Pons (tissue), 1 donor: ENCODE measurements at places on chromosomes 1 and 21.

GRCh38 chr1:173426057-173426456 is 51.1 kb upstream of the PRDX6 start:
- no peak for DNase-seq

DNA sequence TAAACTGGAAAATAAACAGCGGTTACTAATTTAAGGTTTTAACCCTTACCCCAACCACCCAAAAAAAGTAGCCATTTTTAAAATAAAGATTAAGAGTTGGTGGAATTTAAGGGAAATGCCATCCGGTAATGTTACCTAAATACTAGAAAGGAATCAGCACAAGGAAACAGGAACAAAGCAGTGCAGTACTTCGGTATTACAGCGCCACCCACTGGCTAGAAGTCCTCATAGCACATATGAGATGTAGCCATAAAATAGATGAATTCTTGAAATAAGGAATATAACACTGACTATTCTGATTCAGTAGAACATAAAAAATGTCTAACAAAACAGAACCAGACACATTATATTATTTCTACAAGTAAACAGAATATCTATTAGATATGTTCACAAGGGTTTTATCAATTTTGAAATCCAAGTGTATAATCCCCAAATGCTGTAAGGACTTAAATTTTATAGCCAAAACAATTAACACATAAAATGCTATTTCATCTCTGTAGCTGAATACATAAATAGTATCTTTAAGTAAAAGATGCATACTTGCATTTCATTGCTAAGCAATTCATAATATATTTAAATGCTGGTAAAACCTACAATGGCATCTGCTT is 58.8 kb downstream of the FRRS1 start:
- DNase-seq = peak; percentile 73

- DNase-seq = no peak
Measured at GRCh38 chr1:221880182-221880581, 138.3 kb upstream of the DUSP10 start.

- DNase-seq = peak; percentile 57
Measured at GRCh38 chr1:46180082-46180616, 3.9 kb upstream of the P3R3URF start.

GRCh38 chr1:43004587-43005459 is 46.2 kb upstream of the SLC2A1 start:
- DNase-seq = no peak

GRCh38 chr1:62796221-62796620 is 12.3 kb downstream of the ATG4C start:
- peak; percentile 63 for DNase-seq

GRCh38 chr1:64664299-64664698 is 80.6 kb upstream of the RAVER2 start:
- DNase-seq = peak; percentile 25

DNA sequence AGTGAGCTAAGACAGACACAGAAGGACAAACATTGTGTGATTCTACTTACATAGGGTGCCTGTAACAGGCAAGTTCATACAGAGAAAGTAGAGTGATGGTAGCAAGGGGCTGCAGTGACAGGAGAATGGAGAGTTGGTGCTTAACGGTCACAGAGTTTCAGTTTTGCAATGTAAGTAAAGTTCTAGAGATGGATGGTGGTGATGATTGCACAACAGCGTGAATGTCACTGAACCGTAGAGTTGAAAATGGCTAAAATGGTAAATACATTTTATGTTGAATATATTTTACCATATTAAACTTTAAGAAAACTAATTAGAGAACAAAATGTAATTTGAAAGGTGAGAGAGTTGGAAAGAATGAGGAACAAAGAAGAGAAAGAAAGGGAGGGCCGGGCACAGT is 8.7 kb downstream of the CFAP107 start:
- DNase-seq = no peak

- no peak for DNase-seq
Measured at GRCh38 chr1:244256086-244256676, 195.5 kb downstream of the ADSS2 start.

DNA sequence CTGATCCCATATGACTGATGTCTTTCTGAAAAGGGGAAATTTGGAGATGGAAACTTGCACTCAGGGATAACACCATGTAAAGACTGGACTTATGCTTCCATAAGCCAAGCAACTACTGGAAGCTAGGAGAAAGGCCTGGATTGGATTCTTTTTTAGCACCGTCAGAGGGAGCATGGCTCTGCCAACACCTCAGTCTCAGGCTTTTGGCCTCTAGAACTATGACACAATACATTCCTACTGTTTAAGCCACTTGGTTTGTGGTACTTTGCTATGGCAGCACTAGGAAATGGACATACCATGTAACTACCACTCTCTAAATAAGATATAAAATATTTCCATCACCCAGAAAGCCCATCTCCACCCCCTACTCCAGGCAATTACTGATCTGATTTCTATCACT is 139.7 kb downstream of the CYYR1 start:
- no peak for DNase-seq

GRCh38 chr21:45162809-45163208 is 88.4 kb downstream of the ADARB1 start:
- no peak for DNase-seq

- DNase-seq = no peak
Measured at GRCh38 chr1:242546849-242547729, 22.6 kb upstream of the PLD5 start.

- no peak for DNase-seq
Measured at GRCh38 chr1:107003972-107004371, 52.5 kb upstream of the PRMT6 start.

- no peak for DNase-seq
Measured at GRCh38 chr1:33349081-33349759, 28.3 kb upstream of the A3GALT2 start.

DNA sequence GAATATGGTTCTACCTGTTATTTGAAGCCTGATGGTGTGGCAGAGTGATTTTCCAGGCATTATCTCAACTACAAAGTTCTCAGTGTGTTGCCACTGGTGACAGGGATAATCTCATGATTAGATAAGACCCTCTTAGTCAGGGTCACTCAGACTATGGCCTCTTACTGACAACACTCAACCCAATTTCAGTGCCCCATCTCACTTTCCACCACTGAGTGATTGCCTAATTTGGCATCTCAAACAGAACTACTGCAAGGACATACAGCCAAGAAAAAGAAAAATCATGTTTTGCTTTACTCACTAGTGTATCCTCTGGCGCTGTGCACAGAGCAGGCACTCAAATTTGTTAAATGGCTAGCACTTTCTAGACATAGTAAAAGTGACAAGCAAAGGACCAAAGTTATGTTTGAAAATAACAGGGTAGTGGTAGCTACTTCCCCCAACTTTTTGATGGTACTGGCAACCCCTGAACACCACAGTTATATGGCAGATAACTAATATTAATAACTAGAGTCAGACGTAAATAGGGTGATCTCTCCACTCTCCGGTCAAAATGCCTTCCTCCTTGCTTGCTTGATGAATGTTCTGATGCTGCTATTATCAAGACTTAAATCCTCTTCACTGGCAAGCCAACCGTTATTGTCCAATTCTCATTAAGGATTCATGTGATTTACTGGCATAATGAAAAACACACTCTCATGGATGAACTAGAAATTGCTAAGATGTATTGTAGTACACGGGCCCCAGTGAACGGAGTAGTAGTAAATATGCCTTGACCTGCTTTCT is 37.1 kb upstream of the SLC30A10 start:
- DNase-seq = no peak

DNA sequence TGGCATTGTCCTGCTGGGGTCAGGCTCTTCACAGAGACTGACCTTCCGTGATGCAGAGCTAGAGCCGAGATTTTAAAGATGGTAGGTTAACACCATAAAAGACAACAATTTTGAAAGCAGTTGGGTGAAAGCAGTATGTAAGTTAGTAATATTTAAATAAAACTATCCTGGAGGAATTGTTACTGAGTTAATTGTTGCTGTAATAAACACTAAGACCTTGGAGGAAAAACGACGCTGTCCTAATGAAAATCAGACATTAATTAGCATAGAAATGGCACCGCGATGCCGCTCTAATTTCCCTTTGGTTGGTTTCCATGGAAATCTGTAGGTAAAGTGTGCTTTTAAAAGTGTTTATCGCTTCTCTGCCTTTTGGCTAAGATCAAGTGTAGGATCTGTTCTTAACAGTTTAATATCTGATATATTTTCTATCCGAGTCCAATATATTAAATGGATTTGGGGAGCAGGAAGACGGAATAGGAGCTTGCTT is 745 bp upstream of the ANP32E start:
- DNase-seq = no peak

DNA sequence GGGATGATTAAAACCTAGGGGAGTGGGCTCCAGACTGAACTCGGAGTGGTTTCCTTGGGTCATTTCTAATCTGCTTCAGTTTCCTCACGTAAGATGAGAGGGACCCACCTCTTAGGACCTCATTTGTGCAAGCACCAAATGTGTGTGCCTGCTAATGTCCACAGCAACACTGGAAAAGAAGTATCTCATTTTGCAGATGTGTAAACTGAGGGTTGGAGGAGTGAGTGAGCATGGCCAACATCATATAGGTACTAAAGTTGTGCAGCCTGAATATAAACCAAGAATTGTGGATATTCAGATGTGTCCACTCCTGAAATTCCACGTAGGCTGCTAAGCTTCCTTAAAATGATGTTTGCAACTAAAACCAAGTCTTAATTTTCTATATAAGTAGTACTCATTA is 51.7 kb downstream of the GADD45A start:
- no peak for DNase-seq

DNA sequence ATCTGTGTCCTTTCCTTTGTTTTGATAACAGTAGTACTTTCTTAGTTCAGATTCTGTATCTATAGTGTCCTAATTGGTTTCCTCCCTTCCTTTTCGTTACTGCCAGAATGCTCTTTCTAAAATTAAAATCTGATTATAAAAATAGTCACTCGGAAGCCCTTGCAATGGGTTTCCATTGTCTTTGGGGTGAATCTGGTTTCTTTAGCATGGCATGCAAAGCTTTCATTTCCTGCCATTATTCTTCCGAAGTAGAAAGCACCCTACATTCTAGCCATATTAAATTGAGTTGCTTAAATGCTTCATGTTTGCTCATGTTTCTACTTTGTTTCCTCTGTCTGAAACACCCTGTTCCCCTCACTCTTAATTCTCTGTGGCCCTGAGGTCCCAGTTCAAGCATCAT is 53.2 kb upstream of the MACF1 start:
- DNase-seq = no peak

DNA sequence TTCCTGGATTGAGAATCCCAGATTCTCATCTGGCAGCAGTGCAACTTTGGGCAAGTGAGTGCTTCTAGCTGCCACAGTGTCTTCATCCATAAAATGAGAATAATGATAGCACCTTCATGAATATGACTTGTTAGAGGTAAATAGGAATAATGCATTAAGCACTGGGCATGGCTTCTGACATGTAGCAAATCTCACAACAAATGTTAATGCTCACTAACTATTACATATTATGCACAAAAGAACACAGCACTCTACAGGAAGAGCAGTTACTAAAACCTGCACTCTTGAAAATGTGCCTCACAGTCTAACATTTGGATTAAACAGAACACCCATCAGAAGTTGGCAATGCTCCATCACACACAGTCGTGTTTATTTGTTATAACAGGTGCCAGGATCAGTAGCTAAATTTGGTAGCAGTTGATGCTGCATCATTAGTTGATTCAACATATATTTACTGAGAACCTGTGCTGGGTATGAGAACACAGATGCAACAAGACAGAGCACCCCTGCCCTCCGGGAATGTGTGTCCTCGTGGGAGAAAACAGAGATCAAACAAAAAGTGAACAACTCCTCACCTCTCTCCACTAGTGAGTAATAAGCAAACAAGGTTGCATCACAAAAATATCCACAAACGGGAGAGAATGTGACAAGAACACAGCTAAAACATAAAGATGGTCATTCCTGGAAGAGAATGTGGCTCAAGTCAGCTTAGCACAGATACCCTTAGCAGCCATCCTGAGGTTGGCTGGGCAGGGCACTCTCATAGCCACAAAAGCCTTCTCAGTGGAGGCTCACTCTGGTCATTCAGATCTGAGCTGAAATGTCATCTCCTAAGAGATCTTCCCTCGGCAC is 26.2 kb upstream of the LBR start:
- DNase-seq = no peak

- peak; percentile 46 for DNase-seq
Measured at GRCh38 chr1:174447866-174448530, at the start of gene GPR52. Gene GPR52 (plus strand): TSS chr1:174447964. CDS start chr1:174448112, 148 bp downstream.

- no peak for DNase-seq
Measured at GRCh38 chr1:31795096-31795675, 20.6 kb downstream of the SPOCD1 start.

GRCh38 chr1:6205849-6206519 is at the start of gene RNF207:
Gene RNF207 (plus strand): TSS chr1:6206119. CDS start chr1:6206536, 417 bp downstream.
- no peak for DNase-seq

DNA sequence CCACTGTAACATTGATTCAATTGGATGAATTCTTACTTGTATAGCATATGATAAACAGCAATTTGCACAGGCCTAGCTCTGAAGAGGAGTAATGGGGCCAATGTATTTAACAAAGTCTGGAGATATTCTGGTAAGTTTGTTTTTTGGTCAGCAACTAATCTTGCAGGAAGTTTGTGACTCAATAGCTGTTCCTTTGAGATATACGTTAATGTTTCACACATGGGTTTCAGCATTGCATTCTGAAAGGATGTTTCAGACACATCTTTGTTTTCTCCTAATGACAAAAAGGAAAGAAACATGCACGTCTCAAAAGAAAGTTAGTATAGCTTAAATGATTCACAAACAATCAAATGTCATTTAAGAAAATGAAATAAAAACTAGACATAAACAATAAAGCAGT is 49.0 kb downstream of the LTN1 start:
- DNase-seq = no peak

DNA sequence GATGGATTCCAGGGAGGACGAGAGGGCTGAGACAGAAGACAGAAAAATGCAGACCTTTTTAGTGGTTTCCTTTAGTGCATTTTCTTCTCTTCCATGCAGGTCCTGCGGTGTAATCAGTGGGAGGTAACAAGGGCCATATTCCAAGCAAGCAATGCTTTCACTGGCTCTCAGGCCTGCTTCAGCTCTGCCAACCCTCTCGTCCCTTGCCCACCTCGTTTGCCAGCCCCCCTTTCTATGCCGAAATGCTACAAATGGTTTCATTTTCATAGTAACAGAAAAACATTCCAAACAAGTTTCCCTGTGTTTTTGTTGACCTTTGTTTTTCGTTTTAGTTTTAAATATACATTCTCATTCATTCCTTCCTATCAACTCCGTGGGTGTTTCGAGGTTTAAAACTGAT is 443.1 kb downstream of the TTLL7 start:
- DNase-seq = no peak

GRCh38 chr1:58886611-58887010 is 102.8 kb upstream of the JUN start:
- DNase-seq = no peak

GRCh38 chr1:29467989-29468900 is 231.9 kb downstream of the PTPRU start:
- no peak for DNase-seq

GRCh38 chr1:100882698-100883097 is 11.9 kb downstream of the EXTL2 start:
- no peak for DNase-seq

- no peak for DNase-seq
Measured at GRCh38 chr1:118104951-118105350, 80.1 kb downstream of the SPAG17 start.

GRCh38 chr1:195053478-195053877 is 1554.8 kb downstream of the KCNT2 start:
- DNase-seq = no peak

GRCh38 chr1:175755516-175756070 is 12.2 kb upstream of the TNR start:
- DNase-seq = no peak
